Fibroblast of villous mesenchyme (primary cell): ENCODE measurements at places on chromosomes 16 and 17. TPM values are rescaled to one million over a fixed set of nuclear protein-coding genes. Genes with fewer than 3 reads are reported as not detected.

The KRT31 gene
- total RNA-seq, result not detected in 2 replicates

GRCh38 chr17:74524653-74525464 lies 6.4 kb downstream of the CD300LB start:
- DNase-seq, result no peak

The VWA3A gene
- under 0.01 TPM in 2 replicates for total RNA-seq

The CORO1A gene
- total RNA-seq, result 1.6 and 3.5 TPM in 2 replicates

DNA sequence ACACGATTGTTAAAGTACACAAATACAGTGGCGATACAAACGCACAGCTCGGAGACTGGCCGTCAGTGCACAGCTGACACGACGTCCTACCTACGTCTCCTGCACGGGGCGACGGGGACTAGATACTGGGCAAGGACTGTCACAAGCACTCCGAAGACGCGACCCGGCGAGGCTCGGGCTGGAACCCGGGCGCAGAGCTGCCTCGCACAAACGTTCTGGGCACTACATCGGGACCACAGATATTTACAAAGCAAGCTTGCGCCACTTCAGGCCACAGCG lies 13.8 kb downstream of the SLC16A3 start:
- DNase-seq, result peak; percentile 38

DNA sequence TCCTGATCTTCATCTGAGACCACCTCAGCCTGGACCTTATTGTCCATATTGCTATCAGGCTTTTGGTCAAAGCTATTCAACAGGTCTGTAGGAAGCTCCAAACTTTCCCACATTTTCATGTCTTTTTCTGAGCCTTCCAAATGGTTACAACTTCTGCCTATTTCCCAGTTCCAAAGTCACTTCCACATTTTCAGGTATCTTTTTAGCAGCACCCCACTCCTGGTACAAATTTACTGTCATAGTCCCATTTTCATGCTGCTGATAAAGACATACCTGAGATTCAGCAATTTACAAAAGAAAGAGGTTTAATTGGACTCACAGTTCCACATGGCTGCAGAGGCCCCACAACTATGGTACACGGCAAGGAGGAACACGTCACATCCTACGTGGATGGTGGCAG lies 815.5 kb downstream of the KCNJ2 start:
- no peak for DNase-seq

The SULT1A2 gene
- under 0.01 TPM in 1 of 2 replicates, not detected in the other for total RNA-seq

The MYCBPAP gene
- 0.64 and 0.86 TPM in 2 replicates for total RNA-seq

GRCh38 chr17:40460968-40461731 lies 17.9 kb downstream of the IGFBP4 start:
- DNase-seq, result no peak

The TMEM208 gene
- total RNA-seq, result 25.5 and 29.0 TPM in 2 replicates

The OMG gene
- total RNA-seq, result 0.43 TPM in 1 of 2 replicates, not detected in the other

DNA sequence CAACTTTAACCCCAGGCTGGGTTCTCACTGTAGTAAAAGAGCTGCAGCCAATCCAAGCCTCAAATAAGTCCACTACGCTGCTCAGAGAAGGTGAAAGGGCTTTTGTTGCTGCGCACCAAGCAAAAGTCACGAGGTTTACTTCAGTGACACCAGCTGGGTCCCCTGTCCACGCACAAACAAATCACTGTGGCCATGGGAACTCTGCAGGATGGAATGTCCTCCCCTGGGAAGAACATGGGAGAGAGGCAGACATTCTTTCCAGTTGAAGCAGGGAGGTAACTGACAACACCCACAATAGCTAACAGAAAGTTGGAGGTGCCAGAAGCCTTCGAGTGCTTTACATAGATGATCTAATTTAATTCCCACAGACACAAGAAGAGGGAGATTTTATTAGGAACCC lies 181.9 kb downstream of the PMP22 start:
- no peak for DNase-seq

GRCh38 chr17:57927048-57927723 lies 28.0 kb downstream of the CUEDC1 start:
- DNase-seq, result no peak

The TP53TG3F gene
- under 0.01 TPM in 1 of 2 replicates, not detected in the other for total RNA-seq

The ABCA9 gene
- 2.2 and 2.3 TPM in 2 replicates for total RNA-seq

- DNase-seq, result no peak
These were observed 6.4 kb downstream of the IRF8 start for GRCh38 chr16:85905110-85906095.

The BRCA1 gene
- 11.9 and 16.8 TPM in 2 replicates for total RNA-seq

DNA sequence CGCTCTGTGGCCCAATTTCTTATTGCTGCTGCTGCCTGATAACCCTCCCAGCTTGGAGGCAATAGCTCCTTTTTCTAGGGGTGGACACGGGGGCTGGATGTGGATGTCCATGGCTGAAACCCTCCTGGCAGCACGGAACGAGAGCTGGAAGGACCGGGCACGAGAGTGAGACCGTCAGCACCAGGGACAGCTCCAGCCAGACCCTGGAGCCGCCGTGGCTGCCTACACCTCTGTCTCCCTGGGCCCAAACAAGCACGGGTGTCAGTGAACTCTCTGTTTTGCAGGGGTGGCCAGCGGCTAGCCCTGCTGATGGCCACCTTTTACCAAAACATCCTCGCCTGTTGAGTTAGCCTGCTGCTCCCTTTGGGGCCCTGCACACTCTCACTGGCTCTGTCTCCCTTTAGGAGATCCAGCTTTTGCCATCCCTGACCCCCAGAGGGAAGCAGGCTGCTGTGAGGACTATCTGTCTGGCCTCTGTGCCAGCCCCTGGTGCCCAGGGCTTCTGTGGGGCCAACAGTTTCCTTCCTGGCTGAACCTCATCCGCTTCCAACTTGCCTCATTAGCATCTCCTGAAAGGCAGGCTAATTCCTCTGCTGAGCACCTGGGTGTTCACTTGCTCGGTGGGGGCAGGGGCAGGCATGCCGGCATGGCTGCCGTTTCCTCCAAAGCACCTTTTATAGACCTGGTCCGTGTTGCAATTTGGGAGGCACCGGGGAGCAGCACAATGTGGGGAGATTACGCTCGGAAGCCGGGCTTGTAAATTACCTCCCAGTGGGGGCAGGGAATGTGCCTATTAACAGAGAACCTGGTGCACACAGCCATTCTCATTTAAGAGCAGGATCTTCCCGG lies 118.1 kb downstream of the ENGASE start:
- peak; percentile 30 for DNase-seq

DNA sequence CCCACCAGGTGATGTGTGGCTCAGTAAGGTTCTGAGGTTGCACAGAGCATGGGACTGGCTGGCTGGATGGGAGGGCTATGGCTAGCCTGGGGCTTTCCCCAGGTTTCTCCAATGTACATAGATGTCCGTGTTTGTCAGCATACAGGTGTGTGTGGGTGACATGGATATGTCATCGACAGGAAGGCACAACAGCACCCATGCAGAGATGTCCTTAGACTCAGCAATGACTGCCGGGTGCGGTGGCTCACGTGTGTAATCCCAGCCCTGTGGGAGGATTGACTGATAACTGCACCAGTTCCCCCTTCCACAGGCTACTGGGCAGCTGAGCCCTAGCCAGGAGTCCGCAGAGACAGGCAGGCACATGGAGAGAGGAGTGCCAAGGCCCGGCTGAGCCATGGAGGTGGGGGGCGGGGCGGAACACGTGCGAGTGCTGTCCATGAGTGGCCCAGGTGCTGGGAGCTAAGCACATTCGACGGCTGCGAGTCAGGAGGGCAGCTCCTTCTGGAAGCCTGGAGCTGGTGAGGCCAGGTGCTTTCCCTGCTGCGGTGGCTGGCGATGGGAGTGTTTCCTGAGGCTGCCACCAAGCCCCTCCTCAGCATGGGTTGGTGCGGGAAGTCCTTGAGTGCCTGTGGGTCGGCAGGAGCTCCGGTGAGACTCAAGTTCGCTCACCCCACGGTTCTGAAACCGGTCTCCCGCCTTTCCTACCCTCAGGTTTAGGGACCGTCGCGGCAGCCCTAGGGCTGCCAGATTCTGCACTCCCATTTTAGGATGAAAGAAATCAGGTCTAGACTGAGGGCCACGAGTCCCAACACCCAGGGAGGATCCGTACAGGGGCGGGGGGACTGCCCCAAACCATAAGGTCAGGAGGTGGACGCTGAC lies 858 bp upstream of the ASPSCR1 start:
- DNase-seq, result no peak

DNA sequence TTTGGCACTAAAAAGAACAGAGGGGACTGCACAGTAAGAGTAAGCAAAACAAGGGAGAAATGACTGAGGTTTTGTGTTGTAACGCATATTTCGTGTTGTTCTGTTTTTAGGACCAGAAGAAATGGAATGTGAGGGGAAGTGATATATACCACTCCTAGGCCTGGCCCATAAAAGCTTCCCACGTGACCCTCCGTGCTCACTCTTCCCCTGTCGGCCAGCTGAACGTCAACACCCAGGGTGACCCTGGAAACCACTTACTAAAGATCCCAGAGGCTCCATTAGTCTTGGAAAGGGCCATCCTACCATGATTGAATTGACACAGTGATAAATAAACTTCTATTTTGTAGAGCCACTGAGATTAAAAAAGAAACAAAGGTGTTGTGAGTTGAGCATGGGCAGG lies 79.8 kb downstream of the HELZ start:
- peak; percentile 30 for DNase-seq

The NPIPA3 gene
- total RNA-seq, result 0.32 and 0.43 TPM in 2 replicates

DNA sequence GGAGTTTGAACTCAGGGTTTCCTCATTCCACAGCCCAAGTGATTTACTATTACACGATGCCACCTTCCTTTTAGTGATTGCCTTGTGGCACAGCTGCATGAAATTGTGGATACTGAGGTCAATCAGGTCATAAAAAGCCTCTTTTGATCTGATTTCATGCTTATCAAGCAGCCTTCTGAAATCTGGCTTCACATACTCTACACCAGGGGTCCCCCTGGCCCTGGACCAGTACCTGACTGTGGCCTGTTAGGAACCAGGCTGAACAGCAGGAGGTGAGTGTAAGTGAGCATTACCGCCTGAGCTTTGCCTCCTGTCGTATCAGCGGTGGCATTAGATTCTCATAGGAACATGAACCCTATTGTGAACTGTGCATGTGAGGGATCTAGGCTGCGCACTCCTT lies 13.8 kb downstream of the SLFN5 start:
- DNase-seq, result no peak

GRCh38 chr17:51722994-51723393 lies 435.5 kb downstream of the CA10 start:
- DNase-seq, result no peak

GRCh38 chr16:48559462-48560211 lies 50.3 kb downstream of the N4BP1 start:
- DNase-seq, result no peak

The KIF2B gene
- not detected in 2 replicates for total RNA-seq

The LRRC37A gene
- total RNA-seq, result 4.5 and 8.6 TPM in 2 replicates

- DNase-seq, result no peak
These were observed 6.7 kb upstream of the MPP3 start for GRCh38 chr17:43839670-43840108.

GRCh38 chr17:79548116-79548515 lies 62.7 kb downstream of the RBFOX3 start:
- DNase-seq, result no peak

GRCh38 chr16:55559233-55559632 lies 7.3 kb upstream of the CAPNS2 start:
- DNase-seq, result peak; percentile 65

GRCh38 chr17:21357696-21358656 lies 18.2 kb upstream of the KCNJ12 start:
- no peak for DNase-seq

DNA sequence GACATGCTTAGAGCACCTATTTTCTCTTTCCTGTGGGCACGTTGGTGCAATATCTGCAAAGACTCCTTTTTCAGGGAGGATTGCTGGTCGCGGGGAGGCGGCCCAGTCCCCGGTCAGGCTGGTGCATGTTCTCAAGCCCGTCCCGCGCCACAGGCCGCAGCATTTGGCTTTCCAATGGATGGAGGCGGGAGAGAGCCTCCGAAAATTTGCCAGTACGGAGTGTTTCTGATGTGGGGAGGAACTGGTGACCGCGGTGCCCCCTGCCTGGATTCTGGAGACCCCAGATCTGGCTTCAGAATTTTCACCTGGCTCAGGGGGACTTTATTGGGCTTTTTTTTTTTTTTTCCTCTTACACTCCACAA lies 2.3 kb downstream of the CMIP start:
- no peak for DNase-seq

GRCh38 chr17:10556301-10557005 lies 7.0 kb upstream of the MYH2 start:
- no peak for DNase-seq

The CETP gene
- total RNA-seq, result not detected in 2 replicates

The CLEC19A gene
- total RNA-seq, result not detected in 2 replicates

GRCh38 chr17:15900871-15901270 lies 44.1 kb upstream of the ADORA2B start:
- DNase-seq, result no peak

- peak; percentile 49 for DNase-seq
These were observed 957.6 kb upstream of the SOX9 start for GRCh38 chr17:71163121-71163812.

The HCRT gene
- total RNA-seq, result not detected in 2 replicates

GRCh38 chr17:39716879-39717536 lies 13.3 kb downstream of the MIEN1 start:
- DNase-seq, result no peak
